ENCODE measurements at places on chromosomes 4 and X.

DNA sequence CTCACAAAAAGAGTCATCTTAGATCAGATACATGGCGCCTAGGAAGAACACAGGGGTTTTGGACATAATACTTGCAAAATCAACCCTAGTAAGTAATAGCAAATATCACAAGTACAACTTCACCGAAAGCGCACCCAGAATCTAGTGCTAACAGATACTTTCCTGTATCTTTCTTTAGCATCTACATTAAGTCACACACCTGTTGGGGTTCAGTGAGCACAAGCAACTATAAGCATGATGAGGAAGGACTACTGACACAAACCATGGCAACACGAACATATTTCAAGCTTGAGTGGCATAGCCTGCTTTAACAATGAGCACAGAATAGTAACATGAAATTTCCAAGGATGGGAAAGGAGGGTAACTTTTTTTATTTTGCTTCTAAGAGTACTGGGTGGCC lies 116.1 kb downstream of the GPC3 start:
- no peak for DNase-seq

DNA sequence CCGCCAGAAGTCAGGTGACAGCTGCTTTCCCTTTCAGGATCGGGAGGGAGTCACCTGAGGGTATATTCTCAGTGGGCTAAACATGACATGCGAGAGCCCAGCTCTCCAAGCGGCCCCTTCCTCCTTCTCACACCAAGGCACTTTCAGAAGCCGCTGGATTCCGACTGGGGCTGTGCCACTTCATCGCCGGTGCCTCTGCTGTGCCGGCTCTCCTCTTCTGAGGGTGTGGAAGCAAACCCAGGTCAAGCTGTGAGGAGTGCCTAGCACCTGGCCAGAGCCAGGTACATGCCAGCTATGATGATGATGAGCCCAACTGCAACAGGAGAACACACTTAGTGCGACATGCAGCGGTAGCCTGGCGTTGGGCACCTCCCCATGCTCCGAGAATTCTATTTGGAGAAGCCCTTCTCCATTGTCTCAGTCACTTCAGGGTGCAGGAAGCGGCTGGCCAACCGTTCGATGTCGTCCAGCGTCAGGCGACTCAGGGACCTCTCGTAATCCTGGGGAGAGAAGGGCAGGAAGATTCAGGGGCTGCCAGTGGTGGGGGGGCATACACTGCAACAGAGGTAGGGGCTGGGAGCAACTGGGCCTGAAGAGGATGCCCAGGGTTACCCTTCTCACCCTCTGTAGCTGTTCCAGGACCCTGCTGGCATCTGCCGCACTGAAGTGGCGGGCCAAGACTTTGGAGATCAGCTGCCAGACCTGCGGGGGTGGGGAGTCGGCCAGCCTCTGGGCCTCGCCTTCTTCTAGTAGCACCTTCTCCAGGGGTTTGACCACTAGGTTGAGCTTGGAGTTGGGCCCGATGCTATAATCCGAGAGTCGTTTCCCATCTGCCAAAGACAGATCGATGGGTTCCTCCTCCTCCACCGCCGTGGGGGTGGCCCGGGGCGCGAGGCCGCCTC lies 1.0 kb downstream of the UBL4A start:
- no peak for DNase-seq

DNA sequence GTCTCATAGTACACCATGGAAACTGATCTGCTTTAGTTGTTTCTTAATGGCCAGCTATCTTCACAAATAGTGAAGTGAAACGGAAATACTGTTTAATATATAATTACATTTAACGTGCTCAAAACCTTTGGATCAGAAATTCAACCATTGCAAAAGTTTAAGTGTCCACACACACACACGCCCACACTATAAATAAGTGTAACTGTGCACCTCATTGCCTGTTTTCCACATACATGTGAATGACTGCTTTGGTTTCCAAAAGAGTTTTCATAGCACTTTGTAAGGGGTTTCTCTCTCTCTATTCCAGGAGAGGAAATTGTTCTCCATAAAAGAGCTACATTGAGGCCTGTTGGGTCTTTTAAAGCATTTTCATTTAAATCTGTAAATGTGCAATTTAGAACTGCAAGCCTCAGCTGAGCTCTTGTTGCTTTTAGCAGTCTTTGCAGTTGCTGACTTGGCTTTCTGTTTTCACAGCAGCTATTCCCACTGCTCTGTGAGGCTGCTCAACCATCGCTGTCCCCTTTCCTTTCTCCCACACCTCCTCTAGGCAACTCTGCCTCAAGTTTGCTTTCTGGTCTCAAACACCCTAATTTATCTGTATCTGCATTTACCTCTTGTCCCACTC lies 94.5 kb downstream of the RAPGEF2 start:
- DNase-seq = no peak

DNA sequence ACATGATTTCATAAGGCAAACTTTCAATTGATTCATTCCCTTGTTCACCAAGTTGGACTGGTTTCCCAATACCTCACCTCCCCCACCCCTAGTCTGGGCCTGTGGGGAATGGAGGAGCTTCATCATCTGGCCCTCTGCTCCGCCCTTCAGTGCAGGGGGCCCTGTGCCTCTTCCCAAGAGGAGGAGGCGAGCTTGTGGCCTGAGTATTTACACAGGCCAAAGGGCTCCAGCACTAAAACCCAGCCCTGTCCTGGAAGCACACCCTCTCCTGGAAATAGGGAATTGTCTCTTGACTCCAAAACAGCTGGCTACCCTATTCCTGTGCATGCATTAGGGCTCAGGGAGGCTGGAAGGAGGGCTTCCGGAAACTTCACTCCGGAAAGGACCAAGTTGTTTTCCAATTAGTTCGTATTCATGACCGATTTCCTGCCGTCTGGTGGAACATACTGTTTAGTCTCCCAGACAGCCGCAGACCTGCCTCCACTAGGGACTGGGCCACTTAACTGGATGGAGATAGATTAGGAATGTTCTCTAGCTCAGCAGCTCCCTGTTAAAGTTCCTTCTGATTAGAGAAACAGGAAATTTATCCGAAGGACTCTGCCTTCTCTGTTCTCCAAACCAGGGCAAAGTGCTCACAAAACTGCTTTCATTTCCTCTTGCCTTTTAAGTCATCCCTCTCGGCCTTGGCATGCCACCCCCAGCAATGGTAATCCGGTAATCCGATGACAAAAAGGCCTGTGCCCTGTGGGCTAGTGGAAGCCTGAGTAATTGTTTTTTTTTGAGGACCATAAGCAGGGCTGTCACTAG lies 5.8 kb downstream of the SRPX2 start:
- DNase-seq = peak; percentile 90

GRCh38 chrX:27229721-27230120 lies 233.4 kb downstream of the PPP4R3C start:
- DNase-seq = no peak

DNA sequence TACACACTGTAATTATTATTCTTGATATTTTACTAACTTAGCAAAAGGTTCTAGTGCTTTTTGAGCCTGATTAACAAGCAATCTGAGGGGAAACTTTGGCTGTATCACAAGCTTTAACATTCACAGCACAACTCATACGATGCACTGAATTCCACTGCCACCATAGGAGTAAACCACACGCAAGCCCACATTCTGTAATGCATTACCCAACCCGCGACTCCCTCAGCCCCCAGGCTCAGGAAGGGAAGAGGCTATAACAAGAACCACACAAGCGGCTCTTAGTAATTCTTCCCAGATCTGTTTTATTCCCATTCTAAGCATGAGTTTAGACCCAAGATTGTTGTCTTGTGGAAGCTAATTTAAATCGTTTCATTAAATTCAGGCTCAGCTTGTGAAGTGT lies 138.5 kb upstream of the TBL1X start:
- no peak for DNase-seq

DNA sequence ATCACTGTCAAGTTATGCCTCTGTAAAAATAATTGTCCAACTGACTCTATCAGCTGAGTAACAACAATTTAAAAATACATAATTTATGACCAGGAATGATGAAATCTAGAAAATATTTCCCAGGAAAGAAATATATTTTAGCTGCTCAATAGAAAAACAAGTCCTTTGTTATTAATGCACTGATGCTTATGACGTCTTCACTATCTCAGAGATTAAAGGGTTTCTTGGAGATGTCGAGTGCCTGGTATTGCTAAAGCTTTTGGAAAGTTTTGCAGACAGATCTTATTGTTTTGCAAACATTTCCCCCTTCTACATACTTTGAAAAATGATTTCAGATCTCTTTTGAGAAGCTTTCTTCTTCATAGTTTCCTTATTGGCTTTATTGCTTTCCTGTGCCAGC lies 154.6 kb upstream of the RPS6KA3 start:
- no peak for DNase-seq
